ENCODE measurements at places on chromosomes 13 and 19.

DNA sequence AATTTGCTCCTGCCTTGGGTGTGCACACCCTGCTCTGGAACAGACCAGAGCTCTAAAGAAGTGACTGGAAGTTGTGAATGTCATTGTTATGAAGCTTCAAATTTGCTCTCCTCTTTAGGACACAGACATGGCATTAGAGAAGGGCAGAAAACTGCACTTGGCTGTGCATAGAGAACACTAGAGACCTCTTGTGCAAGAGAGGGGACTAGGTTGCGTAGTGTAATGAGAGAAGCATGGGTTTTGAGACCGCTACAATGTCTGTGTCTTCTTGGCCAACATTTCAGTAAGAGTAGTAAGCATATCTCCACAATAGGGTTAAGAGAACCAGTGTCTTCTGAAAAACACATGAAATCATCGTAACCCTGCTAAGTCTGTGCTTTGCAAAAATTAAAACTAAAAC is 423.3 kb downstream of the SPRY2 start:
- DNase-seq, result no peak

- DNase-seq, result peak; percentile 98
Observed at GRCh38 chr19:35088131-35088913, 27.3 kb upstream of the FXYD3 start.

DNA sequence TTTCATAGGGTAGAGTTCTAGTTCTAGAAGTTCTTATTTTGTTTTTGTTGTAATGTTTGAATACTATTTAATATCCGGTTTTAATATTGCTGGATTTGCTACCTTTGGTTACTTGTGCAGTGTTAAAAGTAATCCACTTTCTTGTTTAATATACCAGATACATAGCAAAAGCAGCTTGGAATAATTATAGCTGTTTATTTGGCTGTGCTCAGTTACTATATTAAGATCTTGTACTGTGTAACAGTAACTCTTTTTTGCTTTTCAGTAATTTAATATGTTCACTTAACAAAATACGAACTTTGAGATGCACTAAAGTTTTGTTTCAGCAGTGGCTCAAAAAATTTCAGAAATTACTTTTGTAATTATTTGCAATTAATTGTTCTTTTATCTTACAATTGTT is 50.9 kb downstream of the AKAP11 start:
- no peak for DNase-seq

DNA sequence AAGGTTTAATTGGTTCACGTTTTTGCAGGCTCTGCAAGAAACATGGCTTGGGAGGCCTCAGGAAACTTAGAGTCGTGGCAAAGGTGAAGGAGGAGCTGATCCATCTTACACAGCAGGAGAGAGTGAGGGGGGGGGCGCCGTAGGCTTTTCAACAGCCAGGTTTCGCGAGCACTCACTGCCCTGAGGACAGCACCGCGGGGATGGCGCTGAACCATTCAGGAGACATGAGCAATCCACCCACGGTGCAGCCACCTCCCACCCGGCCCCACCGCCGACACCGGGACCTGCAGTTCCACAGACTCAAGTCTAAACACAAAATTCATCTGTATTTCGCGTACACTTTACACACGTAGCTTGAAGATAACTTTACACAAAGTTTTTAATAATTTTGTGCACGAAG is 73.6 kb downstream of the KDM4B start:
- DNase-seq, result no peak

- DNase-seq, result no peak
Observed at GRCh38 chr13:96499656-96500055, 409.7 kb downstream of the HS6ST3 start.

DNA sequence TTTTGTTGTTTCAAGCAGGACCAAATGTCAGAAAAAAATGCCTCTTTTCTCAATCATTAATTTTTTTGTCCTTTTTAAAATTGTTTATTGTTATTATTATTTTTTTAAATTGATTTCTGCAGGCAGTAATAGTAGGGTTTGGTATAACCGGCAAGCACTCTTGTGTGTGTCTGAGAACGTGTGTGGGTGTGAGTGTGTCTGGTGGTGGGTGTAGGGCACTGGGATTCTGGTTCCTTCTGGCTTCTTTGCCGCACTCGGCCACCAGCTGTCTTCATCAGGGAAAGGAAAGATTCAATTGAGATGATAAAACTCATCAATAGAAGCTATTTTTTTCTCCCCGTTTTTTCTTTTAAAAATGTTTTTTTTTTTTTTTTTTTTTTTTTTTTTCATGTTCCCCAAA is 56.4 kb downstream of the IER2 start:
- DNase-seq, result no peak

GRCh38 chr19:47107953-47108746 is 5.4 kb downstream of the ZC3H4 start:
- DNase-seq, result no peak

DNA sequence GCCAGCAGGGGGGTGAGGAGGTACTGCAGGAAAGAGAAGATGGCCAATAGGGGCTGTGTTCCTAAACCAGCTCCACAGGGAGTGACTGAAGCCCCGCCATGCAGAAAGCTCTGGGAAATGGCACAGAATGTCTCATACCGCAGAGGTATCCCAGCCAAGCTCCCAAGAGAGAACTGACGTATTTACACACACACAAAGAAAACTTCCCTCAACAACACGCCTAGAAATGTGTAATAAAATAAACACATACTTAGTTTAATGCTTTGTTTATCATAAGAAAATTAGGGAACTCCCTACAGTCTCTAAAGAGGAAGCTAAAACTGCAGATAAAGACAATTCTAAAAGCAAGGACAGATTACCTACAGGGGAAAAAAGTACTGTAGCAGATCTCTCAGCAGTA is 40.0 kb downstream of the ESD start:
- DNase-seq, result no peak
